ENCODE measurements at places on chromosomes 16 and 17. TPM values are rescaled to one million over a fixed set of nuclear protein-coding genes. Genes with fewer than 3 reads are reported as not detected.

RHBDL3 gene
- 1.2 TPM for total RNA-seq

GRCh38 chr16:2177101-2177500 is 19.3 kb downstream of the CASKIN1 start:
- H3K27me3 ChIP-seq: no peaks in the 10 kb centered on the region
- no peak overlapping the region for H3K4me3 ChIP-seq
- H3K27ac ChIP-seq: no peak overlapping the region
- H3K36me3 ChIP-seq: peaks cover 43% of the 10 kb centered on the region
- no peak for DNase-seq

GRCh38 chr16:8127070-8127469 is 463.2 kb downstream of the TMEM114 start:
- H3K4me1 ChIP-seq: no peaks in the 10 kb centered on the region
- no peak overlapping the region for H3K4me3 ChIP-seq
- H3K27ac ChIP-seq: no peak overlapping the region
- no peak for DNase-seq
- H3K36me3 ChIP-seq: no peaks in the 10 kb centered on the region

CDH5 gene
- not detected for total RNA-seq

DNA sequence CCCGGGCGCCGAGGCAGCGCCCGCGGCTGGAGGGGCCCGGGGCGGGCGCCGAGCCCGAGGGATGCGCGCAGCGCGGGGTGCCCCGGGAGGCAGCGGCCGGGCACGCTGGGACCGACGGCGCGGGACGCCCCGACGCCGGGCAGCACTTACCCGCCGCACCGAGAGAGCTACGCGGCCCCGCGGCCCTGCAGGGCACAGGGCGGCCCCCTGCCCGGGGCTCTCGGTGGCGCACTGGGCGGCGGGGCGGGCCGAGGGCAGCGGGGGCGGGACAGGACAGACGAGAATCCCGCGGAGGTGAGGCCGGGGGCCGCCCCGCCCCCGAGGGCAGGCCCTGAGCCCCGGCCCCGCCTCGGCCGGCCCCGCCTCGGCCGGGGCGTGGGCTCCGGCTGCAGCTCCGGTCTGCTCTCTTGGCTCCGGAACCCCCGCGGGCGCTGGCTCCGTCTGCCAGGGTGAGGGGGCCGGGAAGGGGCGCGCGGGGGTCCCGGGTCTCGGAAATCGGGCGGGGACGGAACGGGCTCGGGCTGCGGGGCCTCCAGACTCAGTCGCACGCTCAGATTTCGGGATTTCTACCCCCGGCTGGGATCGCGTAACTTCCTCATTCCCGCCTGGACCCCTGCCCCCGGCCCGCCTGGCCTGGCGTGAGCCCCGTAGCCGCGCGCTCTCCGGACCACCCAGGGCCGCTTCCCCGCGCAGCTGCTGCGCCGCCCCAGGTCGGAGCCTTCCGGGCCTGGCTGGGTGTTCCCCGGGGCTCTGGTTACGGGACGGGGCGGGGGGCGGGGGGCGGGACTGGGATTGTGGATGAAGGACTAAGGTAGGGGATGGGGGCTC is at the start of gene PLD2:
Gene PLD2 (plus strand): TSS at position 376 of the 828 bp plus-strand sequence. CDS start 621 bp downstream, outside the sequence.
- peak within 1 kb of the TSS; percentile 59 for H3K27ac ChIP-seq
- DNase-seq: peak; percentile 22

GRCh38 chr17:77416105-77416713 is 275.4 kb downstream of the SEC14L1 start:
- DNase-seq: no peak
- H3K36me3 ChIP-seq: peaks cover 52% of the 10 kb centered on the region
- no peak overlapping the region for H3K4me3 ChIP-seq
- H3K27me3 ChIP-seq: no peaks in the 10 kb centered on the region
- no peak overlapping the region for H3K27ac ChIP-seq
- peaks cover 44% of the 10 kb centered on the region for H3K4me1 ChIP-seq

DNA sequence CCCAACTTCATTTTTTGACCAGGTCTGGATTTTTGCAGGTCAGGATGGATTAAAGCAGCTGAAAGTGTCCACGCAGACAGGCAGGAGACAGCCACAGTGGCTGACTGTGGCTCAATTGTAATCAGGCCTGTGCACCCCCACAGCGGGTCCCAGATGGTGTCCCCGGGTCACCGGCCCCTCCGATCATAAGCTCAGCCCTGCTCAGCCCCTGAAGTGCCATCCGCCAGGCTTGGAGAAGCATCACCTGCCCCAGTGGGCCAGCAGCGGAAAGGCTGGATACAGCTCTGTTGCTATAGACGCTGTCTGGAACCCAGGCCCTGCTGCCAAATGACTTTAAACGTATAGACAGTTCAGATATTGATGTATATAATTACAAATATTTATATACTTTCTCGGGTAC is 60.6 kb downstream of the RPH3AL start:
- H3K27ac ChIP-seq: no peak overlapping the region

DNA sequence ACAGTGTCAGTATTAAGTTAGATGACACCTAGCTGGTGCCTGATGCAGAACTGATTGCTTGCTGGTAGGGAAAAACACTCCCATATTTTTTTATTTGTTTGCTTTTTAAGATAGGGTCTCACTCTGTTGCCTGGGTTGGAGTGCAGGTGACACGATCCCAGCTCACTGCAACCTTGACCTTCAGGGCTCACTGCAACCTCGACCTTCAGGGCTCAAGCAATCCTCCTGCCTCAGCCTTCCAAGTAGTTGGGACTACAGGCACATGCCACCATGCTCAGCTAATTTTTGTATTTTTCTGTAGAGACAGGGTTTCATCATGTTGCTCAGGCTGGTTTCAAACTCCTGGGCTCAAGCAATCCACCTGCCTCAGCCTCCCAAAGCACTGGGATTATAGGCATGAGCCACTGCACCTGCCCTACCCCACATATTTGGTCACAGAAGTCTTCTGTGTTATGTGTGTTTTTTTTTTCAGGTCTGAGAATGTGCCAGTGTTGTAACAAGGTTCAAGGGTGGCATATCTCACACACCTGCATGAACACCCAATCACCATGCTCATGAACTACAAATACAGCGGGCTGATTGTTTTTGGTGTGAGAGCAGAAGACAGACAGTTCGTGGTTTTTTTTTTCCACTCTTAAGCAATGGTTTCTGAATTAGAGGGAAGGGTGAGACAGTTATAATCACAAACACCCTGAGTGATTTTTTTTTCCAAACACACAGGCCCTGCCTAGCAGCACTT is 22.8 kb downstream of the SPAG9 start:
- no peak overlapping the region for H3K4me3 ChIP-seq
- H3K27ac ChIP-seq: no peak overlapping the region
- peak; percentile 19 for DNase-seq
- H3K36me3 ChIP-seq: peaks cover 21% of the 10 kb centered on the region
- peaks cover 5% of the 10 kb centered on the region for H3K4me1 ChIP-seq
- H3K27me3 ChIP-seq: no peaks in the 10 kb centered on the region

GNG13 gene
- not detected for total RNA-seq

- no peak overlapping the region for H3K27ac ChIP-seq
- peak overlapping the region; percentile 48 for H3K4me3 ChIP-seq
- peaks cover 14% of the 10 kb centered on the region for H3K36me3 ChIP-seq
- peaks cover 26% of the 10 kb centered on the region for H3K4me1 ChIP-seq
These were observed 663 bp downstream of the CYB5D1 start for GRCh38 chr17:7858522-7858810.

TP53TG3B gene
- not detected for total RNA-seq

GRCh38 chr17:8372422-8372821 is 4.1 kb downstream of the KRABD2 start:
- no peak for DNase-seq
- H3K36me3 ChIP-seq: peaks cover 30% of the 10 kb centered on the region
- H3K4me1 ChIP-seq: peaks cover 13% of the 10 kb centered on the region
- H3K4me3 ChIP-seq: no peak overlapping the region

DNA sequence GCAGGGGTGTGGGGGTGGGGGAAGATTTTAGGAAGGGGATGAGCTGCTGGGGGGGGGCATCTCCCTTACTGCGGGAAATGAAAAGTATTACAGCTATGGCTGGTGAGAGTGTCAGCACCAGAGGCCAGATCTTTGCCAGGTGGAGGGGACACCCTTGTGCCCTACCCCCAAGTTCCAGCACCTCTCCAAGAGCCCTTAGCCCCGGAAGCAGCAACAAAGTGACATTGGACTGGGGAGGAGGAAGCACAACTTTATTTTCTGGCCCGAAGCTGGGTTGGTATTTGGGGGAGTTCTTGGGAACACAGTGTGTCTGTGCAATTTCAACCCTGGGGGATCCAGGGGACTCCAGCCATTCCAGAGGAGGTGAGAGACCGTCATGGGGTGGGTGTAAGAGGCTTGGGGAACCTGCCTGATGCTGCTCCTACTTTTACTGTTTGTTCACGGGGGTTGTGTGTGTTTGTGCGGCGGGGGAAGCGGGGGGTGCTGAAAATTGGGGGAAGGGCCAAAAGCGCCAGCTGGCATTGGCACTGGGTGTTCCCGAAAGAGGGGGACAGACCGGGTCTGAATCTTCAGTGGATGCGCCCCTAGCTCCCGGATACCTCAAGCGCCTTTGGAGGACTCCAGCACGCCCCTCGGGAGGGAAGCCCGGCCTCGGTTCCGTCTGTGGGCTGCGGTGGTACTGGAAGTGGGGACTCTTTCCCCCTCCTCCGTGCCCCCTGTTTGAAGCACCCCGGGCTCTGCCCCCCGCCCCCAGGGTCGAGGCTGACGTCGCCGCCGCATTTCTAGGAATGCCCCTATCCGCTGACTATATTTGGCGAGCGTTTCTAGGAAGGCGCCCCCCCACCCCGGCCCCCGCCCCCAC is 230.3 kb downstream of the MRTFB start:
- peaks cover 29% of the 10 kb centered on the region for H3K4me1 ChIP-seq
- H3K36me3 ChIP-seq: peaks cover 24% of the 10 kb centered on the region
- peak; percentile 61 for DNase-seq
- H3K27me3 ChIP-seq: no peaks in the 10 kb centered on the region
- H3K4me3 ChIP-seq: peak overlapping the region; percentile 45

TMC8 gene
- not detected for total RNA-seq

DNA sequence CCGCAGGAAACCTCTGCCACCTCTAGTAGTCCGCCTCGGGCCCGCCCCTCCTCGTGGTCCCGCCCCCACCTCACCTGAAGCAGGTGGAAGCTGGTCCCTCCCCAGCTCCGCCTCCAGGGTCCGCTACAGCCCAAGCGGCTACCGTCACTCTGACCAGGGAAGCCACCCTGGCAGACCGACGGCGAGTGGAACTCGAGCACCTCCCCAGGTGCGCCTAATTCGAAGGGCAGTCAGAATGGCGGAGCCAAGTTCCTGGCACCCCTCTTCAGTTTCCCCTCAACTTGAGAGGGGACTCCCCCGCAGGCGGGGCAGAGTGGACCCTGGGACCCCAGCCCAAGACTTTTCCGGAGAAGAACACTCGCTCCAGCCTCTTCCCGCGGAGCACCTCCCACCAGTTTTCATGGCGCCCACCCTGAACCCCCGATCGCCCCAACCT is 507 bp downstream of the FHOD1 start:
- H3K27me3 ChIP-seq: no peaks in the 10 kb centered on the region
- DNase-seq: no peak
- H3K27ac ChIP-seq: no peak overlapping the region
